ENCODE measurements at places on chromosomes 12 and 14.

- DNase-seq: no peak
Measured at GRCh38 chr12:47698055-47698454, 7.8 kb downstream of the RPAP3 start.

GRCh38 chr12:14275886-14276285, 89.6 kb upstream of the ATF7IP start:
- DNase-seq: no peak

- DNase-seq: no peak
Measured at GRCh38 chr12:3236345-3237187, 159.4 kb downstream of the TSPAN9 start.

GRCh38 chr12:109304485-109304884, 4.6 kb downstream of the FOXN4 start:
- DNase-seq: peak; percentile 59

GRCh38 chr14:95519699-95520098, 3.2 kb upstream of the SYNE3 start:
- no peak for DNase-seq

DNA sequence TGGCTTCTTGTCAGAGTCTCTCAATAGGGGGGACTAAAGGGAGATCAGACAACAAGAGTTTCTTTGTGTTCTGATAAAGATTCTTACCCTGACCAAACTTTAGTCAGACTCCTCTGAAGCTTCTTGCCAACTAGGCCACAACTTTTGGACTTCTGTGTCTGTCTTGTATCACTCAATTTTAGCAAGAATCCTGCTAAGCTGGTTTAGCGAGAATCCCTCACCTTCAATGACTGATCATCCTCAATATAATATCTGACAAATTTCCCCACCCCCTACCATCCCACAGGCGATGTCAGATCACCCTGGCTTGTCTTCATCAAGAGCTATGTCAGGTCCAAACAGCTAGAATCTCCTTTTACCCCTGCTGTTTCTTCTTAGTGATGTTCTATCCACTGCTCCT, 215.2 kb downstream of the RASSF9 start:
- DNase-seq: no peak

DNA sequence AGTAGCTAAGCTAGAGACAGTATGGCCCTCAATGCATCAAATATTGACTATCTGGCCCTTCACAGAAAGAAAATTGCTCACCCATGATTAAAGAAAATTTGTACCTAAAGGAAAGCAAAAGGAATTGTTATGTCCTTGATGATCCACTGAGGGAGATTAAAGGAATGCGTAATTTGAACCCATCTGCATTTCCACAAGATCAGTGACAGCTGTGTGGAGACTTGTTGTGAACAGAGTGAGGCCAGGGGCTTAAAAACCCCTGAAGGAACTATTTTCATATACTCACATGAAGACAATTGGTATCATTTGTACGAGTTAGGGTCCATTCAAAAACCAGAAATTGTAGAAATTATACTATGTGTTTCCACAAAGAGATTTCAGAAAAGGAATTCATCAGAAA, 1908.1 kb upstream of the SEL1L start:
- no peak for DNase-seq

All from NCI-H1092 (cell line).